ENCODE measurements at places on chromosomes 7 and 10. TPM values are rescaled to one million over a fixed set of nuclear protein-coding genes. Genes with fewer than 3 reads are reported as not detected.

GRCh38 chr7:121235201-121235600, 93.6 kb upstream of the WNT16 start:
- no peak for DNase-seq

DNA sequence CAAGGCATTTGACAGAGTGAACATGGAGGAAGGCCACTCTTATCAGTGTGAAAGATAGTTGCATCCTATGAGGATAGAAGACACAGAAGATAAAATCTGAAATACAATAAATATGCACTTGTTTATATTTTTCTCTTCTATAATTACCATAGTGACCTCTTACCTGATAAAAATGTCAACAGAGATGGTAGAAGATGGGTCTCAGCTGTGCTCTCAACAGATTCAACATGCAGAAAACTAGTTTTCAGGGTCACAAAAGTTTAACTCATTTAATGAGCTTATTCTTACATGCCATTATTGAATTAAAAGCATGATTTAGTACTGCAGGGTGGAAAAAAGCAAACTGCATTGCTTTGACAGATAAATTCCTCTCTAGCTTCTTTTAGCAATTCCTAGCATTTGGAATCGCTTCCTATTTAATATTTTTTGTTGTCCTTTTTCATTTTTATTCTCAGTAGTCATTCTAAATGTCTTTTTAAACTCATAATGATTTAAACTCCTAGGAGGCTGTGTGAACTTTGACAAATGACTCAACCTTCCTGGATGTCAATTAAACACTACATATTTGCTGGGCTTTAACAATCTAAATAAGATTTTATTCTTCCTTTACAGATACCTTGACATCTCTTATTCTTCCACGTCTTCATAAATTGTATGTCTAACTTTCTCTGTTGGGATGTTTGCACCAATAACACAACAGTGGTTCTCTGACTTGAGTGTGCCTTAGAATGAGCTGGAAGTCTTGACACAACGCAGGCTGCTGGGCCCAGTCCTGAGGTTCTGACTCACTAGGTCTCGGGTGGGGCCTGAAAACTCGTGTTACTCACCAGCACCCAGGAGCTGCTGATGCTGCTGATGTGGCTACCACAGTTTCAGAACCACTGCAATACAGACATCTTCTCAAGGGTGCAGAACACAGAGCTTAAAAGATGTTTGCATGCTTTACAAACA, 565.5 kb upstream of the IGFBP3 start:
- peak; percentile 54 for DNase-seq

DNA sequence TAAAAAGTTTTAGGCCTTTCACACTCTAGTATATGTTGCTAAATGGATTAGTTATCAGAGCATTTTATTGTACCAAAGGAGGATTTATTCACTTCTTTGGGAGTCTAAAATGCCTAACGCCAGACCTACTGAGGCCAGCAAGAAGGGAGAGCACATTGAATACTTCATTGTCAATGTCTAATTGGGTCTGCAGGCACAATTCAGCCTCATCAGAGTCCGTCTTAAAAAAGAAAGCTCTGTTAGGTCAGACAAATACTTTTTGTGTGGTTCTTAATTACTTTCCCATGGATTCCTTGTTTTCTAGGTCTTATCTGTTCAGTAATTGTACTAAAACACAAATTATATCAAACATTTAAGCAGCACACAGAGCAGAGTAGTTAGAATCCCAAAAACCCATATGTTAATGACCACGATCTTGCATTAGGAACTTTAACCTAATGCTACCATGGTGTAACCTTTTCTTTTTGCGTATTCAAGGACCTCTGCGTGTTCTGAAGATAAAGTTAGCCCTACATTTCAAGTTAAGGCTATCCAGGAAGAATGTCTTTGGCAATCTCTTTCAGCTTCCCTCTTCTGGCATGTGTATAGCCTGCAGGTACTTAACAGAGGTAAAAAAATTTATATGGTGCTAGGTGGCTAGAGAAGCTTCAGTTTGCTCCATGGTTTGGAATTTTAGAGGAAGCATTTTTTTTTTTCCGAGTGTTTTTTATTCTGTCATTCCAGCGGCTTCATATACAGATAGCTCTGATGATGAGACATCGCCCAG, 45.7 kb upstream of the STRIP2 start:
- DNase-seq = no peak

GRCh38 chr7:155299535-155300202, 2.0 kb downstream of the INSIG1 start:
- no peak for DNase-seq

DNA sequence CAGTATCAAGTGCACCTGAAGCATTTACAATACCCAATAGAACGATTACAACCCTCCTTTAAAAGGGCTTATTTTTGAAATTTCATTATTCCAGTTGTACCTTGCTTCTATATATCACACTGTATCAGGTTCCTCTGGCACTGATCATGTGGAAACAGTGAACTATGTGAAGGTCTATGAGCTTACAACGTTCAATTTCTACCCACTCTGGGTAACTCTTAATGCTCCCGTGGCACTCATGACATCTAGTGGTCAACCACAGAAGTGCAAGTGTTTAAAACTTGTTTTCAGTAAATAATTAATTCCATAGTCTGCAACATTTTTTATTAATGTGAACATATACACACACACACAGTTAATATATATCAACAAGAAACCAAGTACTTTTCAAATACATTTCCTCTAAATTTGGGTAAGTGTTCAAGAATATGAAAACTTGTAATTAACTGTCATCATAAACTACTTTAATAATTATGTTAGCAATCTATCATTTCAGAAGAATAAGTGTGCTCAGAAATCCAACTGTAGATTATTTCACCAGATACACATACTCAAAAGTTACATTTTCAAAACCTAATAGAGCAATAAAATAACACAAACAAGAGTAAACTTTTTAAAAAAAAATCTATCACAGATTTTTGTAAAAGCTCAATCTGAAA, 61.0 kb downstream of the MPP7 start:
- DNase-seq = peak; percentile 73

- DNase-seq = no peak
These were observed 57.6 kb downstream of the SGMS1 start for GRCh38 chr10:50566150-50566549.

GRCh38 chr10:79113827-79114226, 45.1 kb downstream of the ZMIZ1 start:
- DNase-seq = no peak

DNA sequence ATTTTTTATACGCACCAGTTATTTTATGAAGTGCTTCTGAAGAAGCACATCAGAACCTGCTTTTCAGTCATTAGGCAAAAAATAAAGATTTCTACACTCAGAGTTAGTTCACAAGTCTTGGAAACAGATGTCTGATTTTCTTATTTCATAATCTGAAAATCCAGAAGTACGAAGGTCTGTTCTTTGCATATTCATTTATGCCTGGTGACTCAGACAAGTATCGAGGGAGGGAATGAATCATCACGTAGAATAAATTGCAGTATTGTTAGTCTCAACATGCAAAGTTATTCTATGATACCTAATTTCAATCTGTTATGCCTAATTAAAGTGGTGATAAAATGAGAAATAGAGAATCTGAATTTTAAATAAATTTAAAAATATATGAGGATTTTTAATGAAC, 113.6 kb upstream of the SEM1 start:
- no peak for DNase-seq

- peak; percentile 22 for DNase-seq
These were observed 89.3 kb downstream of the HIP1 start for GRCh38 chr7:75649462-75649861.

GRCh38 chr7:12949060-12949931, 261.9 kb downstream of the ARL4A start:
- no peak for DNase-seq

- DNase-seq = no peak
These were observed 89.7 kb upstream of the CSTF2T start for GRCh38 chr10:51789118-51789517.

DNA sequence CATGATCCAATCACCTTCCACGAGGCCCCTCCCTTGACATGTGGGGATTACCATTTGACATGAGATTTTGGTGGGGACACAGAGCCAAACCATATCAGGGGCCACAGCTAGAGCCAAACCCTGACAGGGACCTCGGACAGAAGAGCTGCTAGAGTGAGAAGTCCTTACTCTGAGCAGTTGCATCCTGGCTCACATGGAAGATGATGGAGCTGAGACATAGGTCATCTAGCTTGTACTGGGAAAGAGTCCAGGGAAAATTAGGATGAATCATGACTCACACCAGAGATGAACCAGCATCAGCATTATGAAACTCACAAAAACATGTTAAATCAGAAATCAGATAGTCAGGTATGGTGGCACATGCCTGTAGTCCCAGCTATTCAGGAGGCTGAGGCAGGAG, 12.8 kb upstream of the FMC1 start:
- no peak for DNase-seq

DNA sequence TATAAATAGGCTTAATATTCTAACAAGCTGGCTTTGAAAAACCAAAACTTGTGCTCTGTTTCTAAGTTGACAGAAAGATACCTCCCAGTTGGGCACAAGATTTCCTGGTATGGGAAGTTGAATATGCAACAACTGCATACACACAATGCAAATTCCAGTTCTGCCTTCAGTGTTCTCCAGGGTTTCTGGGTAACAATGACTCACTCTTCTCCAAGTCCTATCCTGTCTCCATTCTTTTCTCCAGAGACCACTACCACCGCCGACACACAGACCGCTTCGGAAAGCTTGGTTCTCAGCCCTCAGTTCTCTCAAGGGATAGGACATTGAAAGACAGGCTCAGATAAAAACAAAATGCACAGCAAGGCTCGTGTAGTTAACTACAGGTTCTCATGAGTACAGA, 12.2 kb downstream of the PDE1C start:
- no peak for DNase-seq

DNA sequence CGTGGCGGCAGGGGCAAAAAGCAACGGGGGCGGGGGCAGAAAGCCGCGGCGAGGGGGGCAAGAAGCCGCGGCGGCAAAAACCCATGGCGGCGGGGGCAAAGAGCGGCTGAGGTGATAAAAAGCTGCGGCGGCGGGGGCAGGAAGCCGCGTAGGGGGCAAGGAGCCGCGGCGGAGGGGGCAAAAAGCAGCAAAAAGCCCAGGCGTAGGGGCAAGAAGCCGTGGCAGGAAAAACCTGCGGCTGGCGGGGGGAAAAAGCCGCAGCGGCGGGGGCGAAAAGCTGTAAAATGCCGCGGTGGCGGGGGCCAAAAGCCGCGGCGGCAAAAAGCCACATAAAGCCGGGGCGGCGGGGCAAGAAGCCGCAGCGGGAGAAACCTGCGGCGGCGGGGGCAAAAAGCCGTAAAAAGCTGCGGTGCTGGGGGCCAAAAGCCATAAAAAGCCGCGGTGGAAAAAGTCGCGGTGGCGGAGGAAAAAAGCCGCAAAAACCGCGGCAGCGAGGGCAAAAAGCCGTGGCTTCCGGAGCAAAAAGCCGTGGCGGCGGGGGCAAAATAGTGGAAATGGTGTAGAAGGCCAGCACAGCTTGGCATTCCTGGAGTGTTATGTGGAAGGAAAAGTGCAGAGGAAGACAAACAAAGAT, 487.8 kb downstream of the ZNF33B start:
- DNase-seq = no peak

DNA sequence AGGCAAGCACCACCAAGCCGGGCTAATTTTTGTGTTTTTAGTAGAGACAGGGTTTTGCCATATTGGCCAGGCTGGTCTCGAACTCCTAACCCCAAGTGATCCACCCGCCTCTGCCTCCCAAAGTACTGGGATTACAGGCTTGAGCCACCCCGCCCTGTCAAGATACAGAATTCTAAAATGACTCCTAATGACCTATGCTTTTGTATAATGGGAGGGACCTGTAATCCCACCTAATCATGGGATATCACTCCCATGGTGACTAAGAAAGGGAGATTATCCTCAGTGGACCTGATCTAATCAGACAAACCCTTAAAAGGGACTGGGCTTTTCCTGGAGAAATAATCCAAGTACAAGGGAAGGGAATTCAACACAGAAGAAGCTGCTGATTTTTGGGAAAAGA, 28.8 kb downstream of the SAMD8 start:
- DNase-seq = no peak

DNA sequence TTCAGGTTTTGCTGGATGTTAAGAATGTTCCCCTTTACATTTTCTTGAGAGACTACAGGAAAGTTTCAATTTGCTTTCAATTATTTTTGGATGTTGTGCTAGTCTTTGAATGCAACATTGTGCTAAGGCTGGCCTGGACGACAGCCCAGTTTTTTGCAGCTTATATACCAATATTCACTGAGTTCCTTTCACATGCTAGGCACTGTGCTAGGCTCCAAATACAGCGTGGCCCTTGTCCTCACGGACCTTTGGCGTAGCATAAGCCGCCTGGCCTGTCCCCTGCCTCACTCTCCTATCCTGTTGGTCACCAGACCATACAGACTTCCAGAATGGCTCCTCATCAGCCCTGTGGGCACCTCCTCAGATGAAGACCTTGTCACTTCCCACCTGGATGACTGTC, 19.5 kb upstream of the HSPA12A start:
- DNase-seq = no peak

- no peak for DNase-seq
These were observed 224.7 kb upstream of the SH2B2 start for GRCh38 chr7:102061981-102062390.

GRCh38 chr7:117715784-117716445, 157.3 kb downstream of the CTTNBP2 start:
- no peak for DNase-seq

- no peak for DNase-seq
These were observed 708.9 kb downstream of the POM121L12 start for GRCh38 chr7:53744403-53744760.

DNA sequence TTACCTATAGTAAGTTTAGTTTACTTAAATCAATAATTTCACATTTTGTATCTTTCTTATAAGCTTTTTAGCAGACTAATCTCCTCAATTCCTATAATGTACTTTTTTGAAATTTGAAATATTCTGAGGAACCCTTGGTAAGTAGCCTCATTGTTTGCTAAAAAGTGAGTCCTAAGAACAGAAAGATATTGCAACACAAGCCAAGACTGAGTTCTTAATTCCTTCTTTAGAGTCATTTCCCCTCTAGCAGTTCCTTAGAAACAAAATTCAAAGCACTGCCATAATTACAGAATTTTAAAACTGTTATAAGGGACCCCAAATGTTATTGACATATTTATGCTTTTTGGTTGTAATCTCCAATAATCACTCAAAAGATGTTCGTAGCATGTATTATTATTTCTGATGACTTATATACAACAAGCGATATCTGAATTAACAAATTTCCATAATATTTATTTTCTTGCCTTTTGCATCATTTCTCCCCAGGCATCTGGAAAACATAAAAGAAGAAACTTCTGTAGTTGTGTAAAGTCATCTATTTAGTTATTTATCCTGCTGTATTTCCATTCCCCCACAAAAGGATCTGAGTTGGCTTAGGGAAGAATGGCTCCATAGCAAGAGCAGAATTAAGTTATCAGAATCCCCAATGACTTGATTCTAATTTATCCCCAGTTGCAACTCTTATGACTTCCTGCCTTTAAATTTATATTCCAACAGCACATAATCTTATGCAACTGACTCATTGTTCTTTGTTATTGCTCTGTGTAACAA, 67.8 kb downstream of the TMEM26 start:
- peak; percentile 50 for DNase-seq

STEAP2 gene
- polyA plus RNA-seq = 6.0 TPM

MKX gene
- polyA plus RNA-seq = 10.4 TPM

MPLKIP gene
- polyA plus RNA-seq = 22.5 TPM

SPDYE9 gene
- 0.13 TPM for polyA plus RNA-seq

GPR15LG gene
- polyA plus RNA-seq = 0.23 TPM

OGDHL gene
- polyA plus RNA-seq = 0.45 TPM

AKR1C4 gene
- polyA plus RNA-seq = not detected

ACTR3C gene
- polyA plus RNA-seq = 0.66 TPM

RBM20 gene
- 17.0 TPM for polyA plus RNA-seq

All from muscle of back (tissue), 13 donors.